ENCODE measurements at places on chromosomes 1 and 21.

GRCh38 chr1:202228484-202229122 lies 35.0 kb downstream of the LGR6 start:
- H3K36me3 ChIP-seq, result no peaks in the 10 kb centered on the region
- no peak overlapping the region for H3K4me3 ChIP-seq
- no peaks in the 10 kb centered on the region for H3K27me3 ChIP-seq
- peaks cover 4% of the 10 kb centered on the region for H3K4me1 ChIP-seq
- no peak overlapping the region for H3K27ac ChIP-seq

GRCh38 chr1:107228704-107229371 lies 88.0 kb downstream of the NTNG1 start:
- no peak overlapping the region for H3K27ac ChIP-seq
- no peaks in the 10 kb centered on the region for H3K4me1 ChIP-seq
- no peaks in the 10 kb centered on the region for H3K36me3 ChIP-seq
- H3K27me3 ChIP-seq, result no peaks in the 10 kb centered on the region
- H3K4me3 ChIP-seq, result no peak overlapping the region
- DNase-seq, result no peak

DNA sequence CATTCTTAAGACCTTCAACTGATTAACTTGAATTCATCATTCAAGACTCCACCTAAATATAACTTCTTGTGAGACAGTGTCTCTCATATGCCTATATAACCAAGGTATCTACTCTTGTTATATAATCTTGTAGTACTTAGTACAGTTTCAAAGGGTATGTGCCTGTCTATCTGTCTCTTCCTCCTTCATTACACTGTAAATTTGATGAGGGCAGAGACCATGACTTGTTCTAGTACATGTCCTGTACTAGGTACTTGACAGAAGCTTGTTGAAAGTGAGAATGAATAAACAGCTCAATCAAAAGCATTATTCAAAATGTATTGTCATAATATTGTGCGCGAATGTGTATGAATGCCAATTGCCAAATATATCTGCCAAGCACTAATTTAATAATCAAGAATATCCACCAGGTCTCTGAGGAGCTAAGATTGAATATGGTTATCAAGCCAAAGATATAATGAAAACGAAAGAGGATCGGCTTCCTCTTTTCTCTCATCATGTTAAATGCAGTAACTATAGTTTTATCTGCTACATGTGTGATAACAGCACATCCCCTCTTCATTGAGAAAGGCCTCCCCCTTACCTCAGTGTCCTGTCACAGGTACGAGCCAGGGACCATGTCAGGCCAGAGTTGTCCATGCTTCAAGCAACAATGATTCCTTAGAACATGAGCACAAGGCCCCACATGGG lies 117.3 kb downstream of the UCHL5 start:
- DNase-seq, result no peak
- no peaks in the 10 kb centered on the region for H3K36me3 ChIP-seq
- no peaks in the 10 kb centered on the region for H3K27me3 ChIP-seq
- H3K4me1 ChIP-seq, result no peaks in the 10 kb centered on the region
- no peak overlapping the region for H3K27ac ChIP-seq
- H3K4me3 ChIP-seq, result no peak overlapping the region

DNA sequence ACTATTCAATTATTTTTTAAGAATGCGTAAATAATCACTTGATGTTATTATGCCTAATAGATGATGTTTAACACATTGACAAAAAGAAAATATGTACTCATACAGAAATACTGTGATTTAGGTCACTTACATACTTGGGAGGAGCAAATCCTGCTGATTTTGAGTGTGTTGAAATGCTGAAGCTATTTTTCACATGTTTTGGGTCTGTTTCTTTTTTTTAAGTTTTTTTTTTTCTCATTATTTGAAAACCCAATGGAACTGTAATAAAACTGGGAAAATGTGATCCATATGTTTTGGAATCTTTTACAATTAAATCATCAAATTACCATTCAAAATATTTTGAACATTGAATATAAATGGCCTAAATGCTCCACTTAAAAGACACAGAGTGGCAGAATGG lies 366.2 kb upstream of the ADAMTS5 start:
- no peaks in the 10 kb centered on the region for H3K4me1 ChIP-seq
- no peaks in the 10 kb centered on the region for H3K36me3 ChIP-seq
- H3K27me3 ChIP-seq, result no peaks in the 10 kb centered on the region
- DNase-seq, result no peak
- H3K4me3 ChIP-seq, result no peak overlapping the region
- H3K27ac ChIP-seq, result no peak overlapping the region

DNA sequence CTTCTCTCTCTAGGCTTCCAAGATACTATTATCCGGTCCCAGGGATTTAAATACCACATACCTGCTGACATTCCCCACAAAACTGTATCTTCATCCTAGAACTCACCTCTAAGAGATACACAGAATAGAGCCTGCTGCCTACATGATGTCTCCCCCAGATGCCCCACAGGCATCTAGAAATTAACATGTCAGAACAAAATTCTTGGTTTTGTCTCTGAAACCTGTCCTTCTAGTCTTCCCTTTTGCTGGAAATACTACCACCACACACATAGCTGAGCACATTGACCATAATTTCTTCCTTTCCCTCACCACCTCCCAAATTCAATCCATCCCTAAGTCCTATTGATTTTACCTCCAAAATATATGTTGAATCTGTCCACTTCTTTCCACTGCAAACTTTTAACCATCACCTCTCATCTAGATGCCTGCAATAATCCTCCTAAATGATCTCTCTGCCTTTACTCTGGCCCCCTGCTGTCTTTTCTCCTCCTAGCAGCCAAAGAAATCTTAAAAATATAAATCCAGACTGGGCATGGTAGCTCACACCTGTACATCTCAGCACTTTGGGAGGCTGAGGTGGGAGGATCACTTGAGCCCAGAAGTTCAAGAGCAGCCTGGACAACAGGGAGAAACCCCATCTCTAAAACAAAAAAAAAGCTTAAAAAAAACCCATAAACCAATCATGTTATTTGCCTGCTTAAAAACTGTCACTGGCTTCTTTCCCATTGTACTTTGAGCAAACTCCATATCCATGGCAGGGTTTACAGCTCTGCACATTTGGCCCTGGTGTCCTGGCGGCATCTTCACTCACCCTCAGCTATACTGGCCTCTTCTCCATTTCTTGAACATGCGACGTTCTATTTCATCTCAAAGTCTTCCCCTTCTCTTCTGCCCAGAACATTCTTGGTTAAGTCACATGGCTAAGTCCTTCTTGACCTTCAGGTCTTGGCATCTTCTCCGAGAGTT lies 6.2 kb upstream of the FAM76A start:
- peaks cover 3% of the 10 kb centered on the region for H3K27me3 ChIP-seq
- H3K4me3 ChIP-seq, result no peak overlapping the region
- peak; percentile 37 for DNase-seq
- no peaks in the 10 kb centered on the region for H3K4me1 ChIP-seq
- H3K36me3 ChIP-seq, result no peaks in the 10 kb centered on the region
- H3K27ac ChIP-seq, result no peak overlapping the region

- no peaks in the 10 kb centered on the region for H3K36me3 ChIP-seq
- no peaks in the 10 kb centered on the region for H3K27me3 ChIP-seq
- H3K4me1 ChIP-seq, result peaks cover 5% of the 10 kb centered on the region
- H3K27ac ChIP-seq, result no peak overlapping the region
- DNase-seq, result no peak
Measured at GRCh38 chr1:231882790-231883189, 256.2 kb downstream of the DISC1 start.

GRCh38 chr1:29939079-29939478 lies 702.8 kb downstream of the PTPRU start:
- no peaks in the 10 kb centered on the region for H3K27me3 ChIP-seq
- H3K27ac ChIP-seq, result no peak overlapping the region
- no peak overlapping the region for H3K4me3 ChIP-seq
- DNase-seq, result no peak
- H3K36me3 ChIP-seq, result no peaks in the 10 kb centered on the region

GRCh38 chr1:81391125-81391828 lies 409.5 kb upstream of the ADGRL2 start:
- H3K27me3 ChIP-seq, result no peaks in the 10 kb centered on the region
- H3K27ac ChIP-seq, result no peak overlapping the region
- H3K36me3 ChIP-seq, result no peaks in the 10 kb centered on the region
- H3K4me1 ChIP-seq, result no peaks in the 10 kb centered on the region
- DNase-seq, result no peak
- no peak overlapping the region for H3K4me3 ChIP-seq

GRCh38 chr1:228405200-228405978 lies 1.2 kb downstream of the TRIM11 start:
- H3K27ac ChIP-seq, result no peak overlapping the region
- H3K4me3 ChIP-seq, result peak overlapping the region; percentile 79
- no peaks in the 10 kb centered on the region for H3K27me3 ChIP-seq
- no peak for DNase-seq

DNA sequence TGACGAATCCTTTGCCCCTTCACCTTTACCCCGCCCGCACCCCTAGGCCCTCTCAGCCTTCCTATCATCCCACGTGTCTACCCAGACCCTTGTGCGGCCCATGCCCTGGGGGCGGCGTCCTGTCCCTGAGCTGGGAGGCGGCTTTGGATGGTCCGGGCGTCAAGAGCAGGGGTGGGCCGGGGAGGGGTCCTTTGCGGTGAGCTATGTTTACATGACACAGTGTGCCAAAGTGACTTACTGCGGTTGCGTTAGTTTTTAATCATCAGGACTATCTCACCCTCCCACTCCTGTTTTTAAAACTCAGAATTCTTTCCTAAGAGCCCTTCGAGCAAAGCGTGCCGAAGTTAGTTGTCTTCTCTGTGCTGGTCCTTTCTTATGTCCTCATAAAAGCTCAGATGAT lies 144.6 kb downstream of the PGBD5 start:
- no peak for DNase-seq
- H3K27ac ChIP-seq, result no peak overlapping the region
- peaks cover 15% of the 10 kb centered on the region for H3K4me1 ChIP-seq
- H3K36me3 ChIP-seq, result peaks cover 18% of the 10 kb centered on the region
- no peaks in the 10 kb centered on the region for H3K27me3 ChIP-seq

DNA sequence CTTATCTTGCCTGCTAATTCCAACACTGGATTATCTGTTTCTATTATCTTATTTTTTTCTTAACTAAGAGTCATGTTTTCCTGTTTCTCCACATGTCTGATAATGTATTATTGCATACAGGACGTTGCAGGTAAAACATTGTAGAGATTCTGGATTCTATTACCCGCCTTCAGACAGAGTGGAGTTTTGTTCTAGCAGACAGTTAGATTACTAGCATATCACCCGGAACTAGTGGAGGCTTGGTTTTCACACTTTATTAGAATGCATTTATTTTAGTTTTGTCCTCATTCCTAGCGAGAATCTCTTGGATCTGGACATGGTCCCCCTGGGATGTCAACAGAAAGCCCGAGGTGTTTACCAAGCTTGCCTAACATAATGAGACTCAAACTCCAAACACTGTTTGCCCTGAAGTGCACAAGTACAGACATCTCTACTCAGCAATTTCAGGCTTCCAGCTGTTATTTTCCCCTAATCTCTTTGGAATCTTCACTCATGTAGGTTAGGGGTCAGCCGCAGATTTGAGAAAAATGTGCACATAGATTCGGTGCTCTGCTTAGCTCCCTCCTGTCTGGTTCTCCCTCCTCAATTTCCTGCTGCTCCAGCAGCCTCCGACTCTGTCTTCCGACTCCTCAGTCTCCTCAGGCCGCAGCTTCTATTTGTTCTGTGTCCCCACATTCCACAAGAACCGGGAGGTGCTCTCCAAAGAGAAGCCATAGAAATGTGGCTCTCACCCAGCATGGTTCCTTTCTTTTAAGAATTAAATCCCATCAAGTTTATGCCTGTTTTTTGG lies 36.8 kb upstream of the PTPRF start:
- H3K27me3 ChIP-seq, result no peaks in the 10 kb centered on the region
- no peaks in the 10 kb centered on the region for H3K36me3 ChIP-seq
- no peak for DNase-seq
- no peak overlapping the region for H3K27ac ChIP-seq
- H3K4me1 ChIP-seq, result no peaks in the 10 kb centered on the region
- H3K4me3 ChIP-seq, result no peak overlapping the region

- no peaks in the 10 kb centered on the region for H3K4me1 ChIP-seq
- DNase-seq, result no peak
- H3K27me3 ChIP-seq, result no peaks in the 10 kb centered on the region
Measured at GRCh38 chr1:194487172-194487571, 1300.8 kb upstream of the B3GALT2 start.

DNA sequence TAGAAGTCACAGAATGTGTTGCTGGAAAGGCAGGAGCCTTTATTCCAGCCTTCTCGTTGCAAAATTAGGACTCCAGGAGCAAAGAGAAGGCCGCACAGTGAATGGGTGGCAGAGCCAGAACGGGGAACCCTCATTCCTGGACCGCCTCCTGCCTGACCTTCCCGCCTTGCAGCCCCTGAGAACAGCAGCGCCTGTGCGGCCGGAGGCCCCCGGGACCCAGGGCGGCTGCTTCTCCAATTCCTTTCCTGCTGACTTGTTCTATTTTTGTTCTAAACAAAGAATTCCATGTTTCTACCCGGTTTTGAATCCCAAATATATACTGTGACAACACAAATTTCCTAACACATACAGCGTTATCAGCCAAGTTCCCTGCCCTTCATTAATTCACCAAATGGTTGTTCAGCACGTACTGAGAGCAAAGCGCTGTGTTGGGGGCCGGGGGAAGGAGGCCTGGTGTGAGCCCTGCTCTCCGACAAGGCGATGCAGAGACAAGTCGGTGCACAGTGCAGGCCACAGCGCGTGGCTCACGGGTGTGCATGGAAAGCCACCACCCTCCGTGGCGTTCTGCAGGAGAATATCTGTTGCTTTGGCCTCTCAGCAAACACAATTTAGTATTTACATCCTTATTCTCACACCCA lies 31.9 kb upstream of the COL6A2 start:
- peaks cover 3% of the 10 kb centered on the region for H3K4me1 ChIP-seq
- H3K27me3 ChIP-seq, result peaks cover 37% of the 10 kb centered on the region
- H3K27ac ChIP-seq, result no peak overlapping the region
- DNase-seq, result no peak

DNA sequence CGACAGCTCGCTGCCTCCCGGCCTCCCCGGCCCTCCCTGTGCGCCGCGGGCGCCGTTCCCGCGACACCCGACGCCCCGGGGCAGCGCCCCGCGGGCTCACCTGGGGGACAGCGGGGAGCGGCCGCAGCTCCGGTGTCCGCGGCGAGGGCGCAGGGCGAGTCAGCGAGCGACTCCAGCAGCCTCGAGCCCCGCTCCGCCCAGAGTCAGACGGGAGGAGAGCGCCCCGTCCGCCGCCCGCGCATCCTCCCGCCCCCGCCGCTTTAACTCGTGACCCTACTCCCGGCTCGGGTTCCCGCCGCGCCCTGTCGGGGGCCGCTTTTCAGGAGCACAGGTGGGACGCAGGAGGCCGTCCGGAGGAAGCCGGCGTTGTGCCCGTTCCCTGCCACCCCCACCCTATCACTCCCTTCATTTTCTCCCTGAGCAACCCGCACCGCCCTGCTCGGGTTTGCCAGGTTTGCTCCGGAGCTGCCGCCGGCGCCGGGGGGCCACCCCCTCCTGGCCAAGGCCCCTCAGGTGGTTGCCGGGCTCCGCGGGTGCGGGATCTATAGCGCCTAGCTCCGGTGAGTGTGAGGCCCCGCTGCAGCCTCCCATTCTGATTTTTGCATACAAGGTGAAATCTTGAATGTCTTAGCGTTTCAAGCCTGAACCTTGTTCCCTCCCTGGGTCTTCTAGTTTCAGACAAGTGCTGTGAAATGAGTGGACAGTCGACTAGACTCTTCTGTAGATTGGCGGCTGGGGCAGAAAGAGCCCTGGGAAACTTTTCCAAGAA lies at the start of gene MCOLN3:
TSS of gene MCOLN3 (minus strand) at position 205 of the 769 bp plus-strand sequence. CDS start 3,140 bp downstream, outside the sequence.
- peak; percentile 25 for DNase-seq
- H3K27ac ChIP-seq, result no peak within 1 kb of the TSS
- peaks cover 26% of the 10 kb centered on the region for H3K4me1 ChIP-seq
- H3K27me3 ChIP-seq, result peaks cover 33% of the 10 kb centered on the region

GRCh38 chr1:17742583-17742982 lies 12.6 kb upstream of the ACTL8 start:
- no peak overlapping the region for H3K4me3 ChIP-seq
- no peak overlapping the region for H3K27ac ChIP-seq
- H3K4me1 ChIP-seq, result no peaks in the 10 kb centered on the region
- DNase-seq, result no peak

GRCh38 chr1:178945763-178946266 lies 74.9 kb upstream of the ANGPTL1 start:
- H3K4me1 ChIP-seq, result no peaks in the 10 kb centered on the region
- peaks cover 5% of the 10 kb centered on the region for H3K27me3 ChIP-seq
- H3K4me3 ChIP-seq, result no peak overlapping the region

Measured in CD4-positive, alpha-beta T cell (primary cell).